ENCODE measurements at places on chromosomes 2 and 18.

DNA sequence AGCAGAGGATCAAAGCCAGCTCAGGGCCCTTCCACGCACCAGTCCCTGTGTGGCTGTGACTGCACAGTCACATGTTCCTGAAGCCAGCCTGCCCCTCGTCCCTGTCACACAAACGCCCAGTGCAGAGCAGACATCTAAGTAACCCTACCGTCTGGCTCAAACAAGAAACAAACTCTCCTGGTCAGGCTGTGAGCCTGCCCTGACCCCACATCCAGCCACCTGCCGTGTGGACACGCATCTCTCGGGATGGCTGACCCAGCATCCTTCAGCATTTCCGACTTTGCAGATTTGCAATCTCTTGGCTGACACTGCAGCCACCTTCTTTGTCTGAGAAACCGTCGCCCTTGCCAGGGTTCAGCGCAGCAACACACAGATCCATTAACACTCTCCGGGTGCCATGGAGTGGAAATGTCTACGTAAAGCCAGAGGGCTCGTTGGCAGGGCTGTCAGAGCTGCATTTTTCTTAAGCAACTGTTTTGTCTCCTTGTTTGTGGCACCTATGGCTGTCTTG, 82.3 kb upstream of the ASAP2 start:
- DNase-seq, result no peak

DNA sequence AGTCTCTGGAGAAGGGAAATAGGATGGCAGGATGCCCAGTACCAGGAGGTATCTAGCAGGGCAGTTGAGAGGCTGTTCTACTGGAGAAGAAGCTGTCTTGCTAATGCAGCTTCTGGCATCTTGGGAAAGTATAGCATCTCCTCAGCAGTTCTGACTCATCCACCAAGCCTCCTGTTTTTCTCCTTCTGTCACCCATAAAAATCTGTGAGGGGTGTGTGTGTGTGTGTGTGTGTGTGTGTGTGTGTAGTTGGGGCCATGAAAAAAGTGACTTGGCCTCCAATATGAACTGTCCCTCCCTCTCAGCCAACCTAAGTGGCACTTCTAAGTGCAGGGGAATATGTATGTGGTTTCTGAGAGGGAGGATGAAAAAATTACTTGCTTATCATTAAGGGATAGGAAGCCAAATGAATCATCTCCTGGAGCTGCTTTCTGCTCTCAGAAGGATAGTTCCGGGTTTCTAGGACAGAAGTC, 83.9 kb downstream of the CBLN2 start:
- DNase-seq, result no peak

DNA sequence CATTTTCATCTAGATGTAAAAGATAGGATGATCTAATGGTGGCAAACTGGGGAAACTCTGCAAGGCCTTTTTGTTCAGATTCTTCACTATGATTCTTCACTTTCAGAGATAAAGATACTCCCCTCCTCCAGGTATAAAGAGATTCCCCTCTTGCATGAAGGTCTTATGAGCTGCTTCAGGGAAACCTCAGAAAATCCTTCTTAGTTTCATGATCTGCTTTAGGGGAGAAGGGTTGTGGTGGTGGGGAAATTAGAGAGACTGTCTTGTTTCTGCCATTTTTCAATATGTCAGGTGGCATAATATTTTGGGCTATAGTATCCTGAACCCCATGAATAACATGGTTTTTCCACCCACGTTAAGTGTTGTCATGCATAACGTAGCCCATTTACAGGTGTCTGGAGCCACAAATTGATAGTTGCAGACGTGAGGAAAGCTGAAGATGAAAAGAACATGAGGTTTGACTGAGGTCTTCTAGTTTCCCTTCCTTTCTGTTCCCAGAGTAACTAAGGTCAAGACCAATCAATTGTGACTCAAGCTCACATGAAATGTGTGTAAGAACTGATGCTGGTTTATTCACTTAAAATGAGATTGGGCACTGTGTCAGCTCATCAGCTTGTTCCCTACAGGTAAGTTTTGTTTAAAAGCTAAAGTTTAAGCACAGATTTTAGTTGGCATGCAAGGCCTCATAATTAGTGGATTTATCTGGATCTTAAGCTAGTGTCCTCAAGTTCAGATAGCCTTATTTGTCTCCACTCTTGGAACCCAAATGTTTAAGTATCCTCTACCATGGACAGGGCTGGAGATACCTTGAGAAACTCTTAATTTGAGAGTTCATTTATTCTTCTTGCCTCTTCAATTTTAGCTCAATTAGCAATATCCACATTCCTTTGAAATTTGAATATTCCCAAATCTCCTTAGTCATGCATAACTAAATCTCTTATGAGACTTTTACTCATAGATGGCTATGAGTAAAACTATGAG, 304.5 kb upstream of the FANCL start:
- no peak for DNase-seq

DNA sequence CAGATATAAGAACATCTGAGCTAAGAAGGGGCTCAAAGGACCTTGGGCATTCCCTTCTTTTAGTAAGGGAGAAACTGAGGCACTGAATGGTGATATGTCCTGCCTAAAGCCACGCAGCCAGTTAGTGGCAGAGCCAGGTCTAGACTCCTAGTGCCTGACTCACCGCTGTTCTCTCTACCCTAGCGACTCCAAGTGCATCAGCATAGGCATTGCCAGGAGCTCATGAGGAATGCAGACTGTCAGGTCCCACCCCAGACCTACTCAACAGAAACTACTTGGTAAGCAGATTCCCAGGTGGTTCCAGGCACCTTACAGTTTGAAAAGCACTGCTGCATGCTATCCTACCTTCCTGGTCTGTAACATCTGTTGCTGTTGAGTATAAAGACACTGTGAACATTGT, 158.9 kb downstream of the MSH2 start:
- DNase-seq, result no peak

- no peak for DNase-seq
Observed at GRCh38 chr2:660586-661359, 16.4 kb downstream of the TMEM18 start.

Data from activated CD8-positive, alpha-beta memory T cell treated with anti-CD3 and anti-CD28 coated beads for 1 hour (primary cell).